Gastroesophageal sphincter (tissue), 4 donors: ENCODE measurements at places on chromosomes 2 and 18. TPM values are rescaled to one million over a fixed set of nuclear protein-coding genes. Genes with fewer than 3 reads are reported as not detected.

GRCh38 chr2:135997380-135997779 is 12.0 kb upstream of the DARS1 start:
- no peak for ATAC-seq

DNA sequence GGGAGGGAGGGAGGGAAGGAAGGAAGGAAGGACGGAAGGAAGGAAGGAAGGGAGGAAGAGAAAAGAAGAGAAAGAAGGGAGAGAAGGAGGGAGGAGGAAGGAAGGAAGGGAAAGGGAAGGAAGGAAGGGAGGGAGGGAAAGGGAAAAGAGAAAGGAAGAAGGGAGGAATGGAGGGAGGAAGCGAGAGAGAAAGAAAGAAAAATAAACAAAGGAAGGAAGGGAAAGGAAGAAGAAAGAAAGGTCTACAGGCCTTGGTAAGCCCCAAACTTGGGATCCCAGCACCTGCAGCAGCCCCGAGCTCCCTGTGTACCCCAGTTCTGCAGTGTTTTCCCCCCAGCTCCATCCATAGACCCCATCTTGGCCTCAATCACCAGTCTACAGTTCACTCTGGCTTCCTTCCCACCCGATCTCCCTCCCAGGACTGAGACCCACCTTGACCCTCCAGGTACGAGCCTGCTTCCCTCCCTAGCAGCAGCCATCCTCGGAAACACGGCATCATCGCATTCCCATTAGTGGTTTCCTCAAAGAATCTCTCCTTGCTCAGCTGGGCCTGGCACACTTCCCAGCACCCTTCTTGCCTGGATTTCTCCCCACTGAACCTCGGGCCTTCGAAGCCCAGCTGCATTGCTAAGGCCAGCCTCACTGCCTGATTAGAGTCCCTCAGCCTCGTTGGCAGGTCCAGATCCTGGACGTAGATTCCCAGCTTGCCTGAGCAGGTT is 46.1 kb upstream of the SH3BP4 start:
- no peak for ATAC-seq

GRCh38 chr2:239050252-239050649 is 202.4 kb downstream of the TWIST2 start:
- ATAC-seq, result no peak

DNA sequence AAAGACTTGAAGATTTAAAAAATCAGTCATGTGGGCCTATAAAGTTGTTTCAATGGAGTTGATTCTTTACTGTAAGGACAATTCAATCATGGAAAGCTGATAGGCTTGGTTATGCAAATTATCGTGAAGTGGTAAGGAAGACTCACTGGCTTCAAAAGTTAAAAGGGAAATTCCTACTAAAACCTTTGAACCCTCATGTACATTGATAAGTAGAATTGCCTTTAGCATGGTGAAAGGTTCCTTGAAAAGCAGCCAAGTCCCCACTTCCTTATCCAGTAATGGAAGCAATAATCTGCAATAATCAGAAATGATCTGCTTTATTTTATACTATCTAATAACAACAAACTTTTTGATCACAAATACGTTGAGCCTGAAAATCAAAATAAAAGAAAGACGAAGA is 14.4 kb upstream of the CCL20 start:
- no peak for ATAC-seq

DNA sequence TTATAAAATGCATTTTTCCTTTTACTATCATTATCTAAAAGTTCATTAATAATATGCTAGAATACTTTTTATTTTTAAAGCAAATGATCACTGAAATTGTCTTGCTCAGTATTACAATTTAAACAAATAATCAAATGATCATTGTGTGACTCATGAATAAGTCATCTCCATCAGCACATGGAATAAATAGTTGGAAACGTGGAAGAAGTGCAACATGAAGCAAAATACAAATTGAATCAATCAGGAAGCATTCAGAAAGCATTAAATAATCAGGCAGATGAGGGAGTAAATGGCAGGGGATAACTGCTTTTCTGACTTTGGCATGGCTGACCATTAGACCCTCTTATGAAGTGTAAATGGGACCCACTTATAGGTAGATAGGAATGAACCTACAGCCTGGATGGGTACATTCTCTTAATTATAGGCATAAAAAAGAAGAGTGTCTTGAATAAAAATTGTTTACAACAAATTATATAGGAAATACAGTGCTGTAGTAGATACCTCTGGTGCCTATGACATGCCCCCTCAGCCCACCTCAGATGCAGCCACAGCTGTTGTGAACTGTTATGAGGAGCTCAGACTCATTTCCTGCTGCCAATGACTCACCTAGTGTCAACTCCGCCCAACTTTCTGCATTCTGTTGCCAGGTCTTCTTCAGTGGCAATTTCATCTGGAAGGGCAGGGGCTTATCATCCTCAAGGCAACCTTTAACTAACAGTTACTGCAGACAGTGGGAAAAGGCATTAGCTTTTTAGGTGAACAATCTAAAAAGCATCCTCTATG is 936.0 kb downstream of the TRIB2 start:
- ATAC-seq, result no peak

DNA sequence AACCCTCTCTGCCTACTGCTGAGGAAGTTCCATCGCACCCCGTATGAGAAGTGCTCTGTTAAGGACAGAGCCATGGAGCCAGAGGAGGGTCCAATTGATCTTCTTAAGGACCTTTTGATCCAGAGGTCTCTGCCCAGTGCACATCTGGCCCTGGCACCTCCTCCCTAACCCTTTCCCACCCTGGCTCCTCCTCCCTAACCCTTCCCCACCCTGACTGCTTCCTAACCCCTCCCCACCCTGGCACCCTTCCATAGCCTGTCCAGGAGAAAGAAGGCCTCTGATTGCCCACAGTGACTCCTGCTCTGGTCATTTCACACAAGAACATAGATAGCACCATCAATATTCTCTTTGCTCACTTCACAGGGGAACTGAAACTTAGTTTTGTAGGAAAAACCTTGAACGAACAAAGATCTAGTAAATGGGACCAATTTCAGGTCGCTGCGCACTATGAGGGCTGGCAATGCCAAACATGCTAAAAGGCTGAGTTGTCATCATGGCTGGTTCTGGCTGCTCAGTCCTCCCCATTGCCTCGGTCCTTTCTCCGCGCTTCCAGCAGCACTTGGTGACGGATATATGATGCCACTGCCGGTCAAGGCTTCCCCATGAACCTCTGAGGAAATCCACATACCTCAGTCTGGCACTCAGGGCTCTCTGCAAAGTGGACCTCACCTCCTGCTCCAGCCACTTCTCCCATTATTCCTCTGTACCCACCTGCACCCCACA is 49.2 kb downstream of the PKDCC start:
- no peak for ATAC-seq

- ATAC-seq, result peak; percentile 92
Measured at GRCh38 chr2:177392373-177393202, at the start of gene AGPS. TSS of gene AGPS (plus strand) at chr2:177392773. CDS start at chr2:177392790, 17 bp downstream.

DNA sequence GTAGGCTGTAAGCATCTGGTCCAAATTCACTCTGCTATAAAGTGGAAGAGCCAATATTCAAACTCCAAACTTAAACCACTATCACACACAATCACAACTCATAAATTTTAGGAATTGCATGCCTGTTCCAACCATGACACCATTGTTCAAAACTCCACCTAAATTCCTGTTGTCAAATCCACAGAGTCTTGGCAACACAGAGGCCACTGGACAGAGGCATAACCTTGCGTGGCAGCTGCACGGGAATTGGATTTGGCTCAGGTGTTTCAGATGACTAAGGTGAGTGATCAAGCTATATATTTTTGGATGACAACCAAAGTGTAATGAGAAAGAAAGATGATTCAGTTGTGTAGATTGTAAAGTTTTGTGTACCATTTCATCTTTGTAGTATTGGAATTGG is 422.7 kb upstream of the TNP1 start:
- ATAC-seq, result no peak

DNA sequence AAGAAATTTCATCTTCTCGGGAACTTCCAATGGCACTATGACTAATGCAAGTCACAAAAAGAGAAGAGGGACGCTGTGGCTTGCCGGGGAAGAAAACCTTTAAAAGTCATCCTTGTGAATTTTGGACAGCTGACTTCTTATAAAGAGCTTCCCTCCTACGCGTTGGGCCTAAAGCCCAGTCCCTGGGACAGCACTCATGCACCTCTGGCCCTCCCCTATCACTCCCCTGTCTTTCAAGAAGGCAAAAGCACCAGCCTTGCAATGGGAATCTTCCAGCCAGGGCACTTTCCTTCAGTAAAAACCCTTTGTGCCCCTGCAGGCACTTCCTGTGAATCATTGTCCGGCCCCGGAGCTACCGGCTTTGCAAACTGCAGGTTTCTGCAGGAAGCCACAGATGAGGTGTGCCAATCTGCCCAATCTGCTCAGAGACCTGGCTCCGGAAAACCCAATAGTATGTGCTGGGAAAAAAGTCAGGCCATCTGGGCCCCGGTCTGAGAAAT is 7.1 kb downstream of the MREG start:
- peak; percentile 25 for ATAC-seq

DNA sequence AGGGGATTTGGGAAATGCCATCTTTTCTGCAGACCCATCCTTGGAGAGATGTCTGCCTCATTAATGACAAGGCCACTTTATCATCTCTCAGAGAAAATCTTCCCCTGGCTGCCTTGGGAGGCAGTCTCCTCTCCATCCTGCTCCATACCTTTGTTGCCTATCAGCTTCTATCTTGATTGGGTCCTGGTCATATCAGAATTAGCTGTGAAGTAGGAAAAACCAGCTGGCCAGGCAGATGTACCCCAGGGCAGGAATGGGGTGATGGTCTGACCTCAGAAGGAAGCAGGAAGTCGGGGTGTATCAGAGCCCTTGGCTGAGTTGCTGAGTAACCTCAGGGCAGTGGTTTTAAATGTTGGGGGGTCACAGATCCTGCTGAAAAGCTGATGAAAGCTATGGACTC is 41.3 kb downstream of the ALK start:
- no peak for ATAC-seq

DNA sequence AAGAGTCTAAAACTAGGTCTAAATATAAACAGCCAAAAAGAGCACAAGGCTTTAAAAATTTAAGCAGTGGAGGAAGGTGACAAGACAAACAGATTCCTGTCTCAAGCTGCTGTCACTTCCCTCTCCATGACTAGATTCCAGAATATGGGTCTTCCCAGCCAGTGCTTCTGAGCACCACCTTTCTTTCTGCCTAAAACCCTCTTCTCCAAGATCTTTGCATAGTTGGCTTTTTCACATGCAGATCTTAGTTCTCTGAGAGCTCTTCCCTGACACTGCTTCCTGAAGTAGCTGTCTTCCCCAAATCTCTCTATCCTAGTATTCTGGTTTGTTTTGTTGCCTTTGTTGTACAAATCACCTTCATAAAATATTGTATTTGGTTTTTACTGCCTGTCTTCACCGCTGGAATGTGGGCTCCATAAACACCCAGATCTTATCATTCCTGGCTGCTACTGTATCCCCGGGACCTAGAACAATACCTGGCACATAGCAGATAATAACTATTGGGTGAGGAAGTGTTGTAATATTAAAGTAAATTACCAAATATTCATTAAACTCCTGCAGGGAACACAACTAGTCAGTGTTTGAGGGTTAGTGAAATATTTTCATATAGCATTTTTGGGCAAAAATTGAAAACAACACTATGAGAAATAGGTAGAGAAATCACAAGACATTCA is 150.2 kb downstream of the CCDC85A start:
- no peak for ATAC-seq

- no peak for ATAC-seq
Measured at GRCh38 chr18:70374154-70374553, 85.3 kb downstream of the SOCS6 start.

DNA sequence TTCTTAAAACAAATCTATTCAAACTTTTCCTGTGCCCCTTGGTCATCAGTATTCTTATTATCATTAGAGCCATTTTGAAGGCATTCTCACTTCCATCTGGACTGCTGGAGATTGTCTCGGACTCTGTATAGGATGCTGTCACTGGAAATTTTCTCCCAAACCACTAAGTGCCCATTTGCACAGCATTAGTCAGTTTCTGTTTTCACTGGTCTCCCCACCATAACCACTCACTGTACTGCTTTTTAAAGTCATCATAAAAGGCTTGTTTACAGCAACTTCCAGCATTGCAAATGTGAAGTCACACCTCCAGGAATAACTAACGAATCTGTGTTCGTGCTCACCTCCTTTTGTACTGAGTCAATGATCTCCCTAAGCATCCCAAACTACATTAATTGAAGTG is 150.9 kb upstream of the SERTAD2 start:
- ATAC-seq, result no peak

GRCh38 chr2:169468841-169469240 is 10.5 kb upstream of the BBS5 start:
- no peak for ATAC-seq

DNA sequence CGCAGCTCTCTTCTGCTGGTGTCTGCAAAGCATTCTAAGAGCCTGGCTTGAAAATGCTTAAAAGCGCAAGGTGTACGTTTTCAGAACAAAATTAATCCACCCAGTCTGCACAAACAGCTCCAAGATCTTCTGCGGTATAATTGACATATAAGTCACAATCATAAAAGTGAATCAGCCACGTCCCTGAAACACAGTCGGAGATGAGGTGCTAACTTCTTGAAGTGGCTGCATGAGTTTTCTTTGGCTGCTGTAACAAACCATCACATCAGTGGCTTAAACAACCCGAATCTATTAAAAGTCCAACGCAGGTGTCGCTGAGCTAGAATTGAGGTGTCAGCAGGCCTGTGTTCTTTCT is 32.6 kb downstream of the ARL4C start:
- no peak for ATAC-seq

DNA sequence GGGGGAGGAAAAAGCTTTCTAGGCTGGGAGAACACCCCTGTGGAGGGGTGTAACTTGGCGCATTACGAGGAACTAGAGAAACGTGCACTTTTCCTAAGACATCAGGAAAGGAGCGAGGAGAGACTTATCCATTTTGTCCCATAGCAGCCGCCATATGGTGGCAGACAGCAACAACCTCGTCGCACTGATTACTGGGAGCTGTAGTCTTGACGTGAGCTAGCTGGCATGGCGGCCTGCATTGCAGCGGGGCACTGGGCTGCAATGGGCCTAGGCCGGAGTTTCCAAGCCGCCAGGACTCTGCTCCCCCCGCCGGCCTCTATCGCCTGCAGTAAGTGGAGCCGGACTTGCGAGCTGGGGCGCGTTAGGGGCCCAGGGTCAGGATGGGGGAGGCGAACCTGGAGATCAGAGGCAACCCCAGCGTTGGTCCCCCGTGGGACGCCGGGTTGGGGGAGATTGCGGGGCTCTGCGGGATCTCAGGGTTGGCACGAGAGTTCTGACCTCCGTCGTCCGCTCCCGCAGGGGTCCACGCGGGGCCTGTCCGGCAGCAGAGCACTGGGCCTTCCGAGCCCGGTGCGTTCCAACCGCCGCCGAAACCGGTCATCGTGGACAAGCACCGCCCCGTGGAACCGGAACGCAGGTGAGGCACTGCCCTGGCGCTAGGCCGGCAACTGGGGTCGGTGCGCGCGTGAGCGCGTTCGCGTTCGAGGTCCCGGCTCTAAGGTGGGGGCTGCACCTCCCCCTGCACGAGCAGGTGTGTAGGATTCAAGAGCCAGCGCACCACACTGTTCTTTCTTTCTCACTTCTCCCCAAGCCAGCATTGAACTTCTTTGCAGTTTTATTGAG is at the start of gene MRPL19:
TSS of gene MRPL19 (plus strand) at position 201 of the 843 bp plus-strand sequence. CDS start at position 226, 25 bp downstream.
- peak; percentile 94 for ATAC-seq

GRCh38 chr18:52588931-52589330 is 248.9 kb downstream of the DCC start:
- ATAC-seq, result no peak

GRCh38 chr2:903223-903900 is 47.3 kb upstream of the SNTG2 start:
- no peak for ATAC-seq

- peak; percentile 45 for ATAC-seq
Measured at GRCh38 chr18:21599585-21600525, 649 bp downstream of the ESCO1 start.

SPDYA gene
- total RNA-seq, result 3.9 TPM

IL1B gene
- total RNA-seq, result 3.2 TPM

PDK1 gene
- 9.9 TPM for total RNA-seq

EVA1A gene
- 0.74 TPM for total RNA-seq

GYPC gene
- total RNA-seq, result 116 TPM

GDF7 gene
- 19.9 TPM for total RNA-seq

LTBP1 gene
- 447 TPM for total RNA-seq

ABCG8 gene
- total RNA-seq, result not detected
